Stimulated activated CD8-positive, alpha-beta memory T cell treated with anti-CD3 and anti-CD28 coated beads, Interleukin-2, amount 100 ng/mL, for 1 hour (primary cell): ENCODE measurements at places on chromosomes 3 and 15.
A peak's percentile ranks its signal among the peaks of the same experiment; 100 is the strongest.

- no peak for DNase-seq
These were observed 517.2 kb downstream of the FOXP1 start for GRCh38 chr3:71066356-71066755.

DNA sequence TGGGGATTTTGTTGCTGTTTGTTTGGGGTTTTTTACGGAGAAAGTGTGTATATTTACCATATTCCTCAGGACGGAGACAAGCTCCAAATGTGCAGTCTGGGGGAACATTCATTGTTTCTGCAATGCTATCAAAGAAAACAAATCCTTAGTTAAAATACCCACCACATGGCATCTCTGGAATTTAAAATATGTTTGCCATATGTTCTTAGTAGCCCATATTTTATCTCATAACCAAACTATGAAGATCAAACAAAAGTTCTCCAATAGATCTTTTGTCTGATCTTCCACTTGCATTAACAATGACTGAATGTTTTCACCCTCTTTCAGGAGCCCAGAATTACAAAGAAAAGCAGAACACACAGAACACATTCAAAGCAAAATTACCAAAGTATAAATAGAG, 35.3 kb downstream of the EFHB start:
- no peak for DNase-seq

DNA sequence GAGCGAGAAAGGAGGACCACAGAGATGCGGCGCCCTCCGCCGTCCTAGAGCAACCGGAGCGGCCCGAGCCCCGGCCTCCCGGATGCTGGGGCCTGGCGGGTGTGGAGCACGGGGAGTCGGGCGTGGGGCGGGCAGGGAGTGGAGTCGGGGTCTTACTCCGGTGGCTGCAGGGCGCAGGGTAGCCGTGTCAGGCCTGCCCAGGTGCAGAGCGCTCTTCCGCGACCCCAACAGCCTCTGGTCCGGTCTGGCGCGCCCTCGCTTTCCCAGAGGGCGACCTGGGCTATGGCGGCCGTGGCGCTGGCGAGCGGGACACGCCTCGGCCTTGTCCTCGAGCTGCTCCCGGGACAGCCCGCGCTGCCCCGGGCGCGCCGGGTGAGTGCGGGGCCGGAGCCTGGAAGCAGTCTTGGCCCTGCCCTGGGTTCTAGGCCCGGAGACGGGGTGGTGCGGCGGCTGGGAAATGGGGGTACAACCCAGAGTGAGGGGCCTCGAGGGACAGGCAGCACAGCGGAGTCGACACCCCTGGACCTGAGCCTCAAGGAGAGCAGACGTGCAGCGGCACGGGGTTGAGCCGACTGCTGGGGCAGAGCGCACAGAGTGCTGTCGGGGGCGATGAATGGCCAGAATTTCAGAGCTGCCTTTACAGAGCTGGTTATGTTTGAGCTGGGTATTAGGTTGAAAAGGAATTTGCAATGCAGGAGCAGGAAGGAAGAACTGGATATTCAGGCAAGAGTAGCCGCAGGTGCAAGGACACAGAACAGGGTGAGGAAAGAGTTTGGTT, at the start of gene ZNF662:
ZNF662 (plus strand) TSS at position 73 of the 778 bp plus-strand sequence. CDS start 1,973 bp downstream, outside the sequence.
- DNase-seq: peak; percentile 5

- DNase-seq: no peak
These were observed 7.8 kb downstream of the LINGO1 start for GRCh38 chr15:77624868-77625267.

GRCh38 chr3:159914426-159914825, 74.2 kb upstream of the IL12A start:
- DNase-seq: no peak

DNA sequence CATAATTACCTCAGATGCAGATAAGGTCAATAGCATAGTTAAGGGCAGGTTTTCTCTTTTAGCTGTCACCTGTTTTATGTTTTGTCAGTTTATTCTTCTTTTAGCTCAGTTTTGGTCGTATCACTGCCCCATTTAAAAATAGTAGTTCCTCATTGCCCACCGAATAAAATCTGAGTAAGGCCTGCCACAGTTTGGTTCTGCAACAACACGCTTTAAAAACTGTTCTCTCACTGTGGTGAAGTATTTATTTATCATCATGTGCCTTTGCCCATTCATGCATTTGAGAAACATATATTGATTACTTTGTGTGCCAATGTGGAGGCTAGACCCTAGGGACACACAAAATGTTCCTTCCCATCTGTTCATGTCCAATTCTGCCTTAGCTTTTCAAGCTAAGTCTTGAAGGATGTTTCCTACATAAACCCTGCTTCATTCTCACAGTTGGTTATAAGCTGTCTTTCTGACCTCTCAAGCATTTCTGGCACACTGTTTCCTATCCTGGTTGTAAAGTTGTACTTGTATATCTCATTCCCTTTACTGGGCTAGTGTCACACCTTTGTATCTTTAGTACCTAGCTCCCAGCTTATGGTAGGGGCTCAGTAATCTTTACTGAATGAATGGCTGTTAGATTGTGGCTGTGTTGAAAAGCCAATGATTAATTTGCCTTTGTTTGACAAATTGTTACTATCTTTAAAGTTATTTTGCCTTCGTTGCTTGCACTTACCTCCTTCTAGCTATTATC, 23.9 kb downstream of the AKAP13 start:
- no peak for DNase-seq

GRCh38 chr15:101058735-101059134, 139.6 kb downstream of the LRRK1 start:
- no peak for DNase-seq

- no peak for DNase-seq
These were observed 41.8 kb upstream of the GAP43 start for GRCh38 chr3:115581362-115582135.

- DNase-seq: no peak
These were observed 47.6 kb upstream of the MEF2A start for GRCh38 chr15:99518191-99518590.

- DNase-seq: no peak
These were observed 417.6 kb upstream of the CDIN1 start for GRCh38 chr15:36161771-36162212.

- DNase-seq: no peak
These were observed 3.2 kb upstream of the DHX30 start for GRCh38 chr3:47799733-47800132.

GRCh38 chr15:60389261-60390077, 8.3 kb downstream of the ANXA2 start:
- no peak for DNase-seq

GRCh38 chr15:57485869-57486268, 105.8 kb upstream of the MYZAP start:
- DNase-seq: no peak

DNA sequence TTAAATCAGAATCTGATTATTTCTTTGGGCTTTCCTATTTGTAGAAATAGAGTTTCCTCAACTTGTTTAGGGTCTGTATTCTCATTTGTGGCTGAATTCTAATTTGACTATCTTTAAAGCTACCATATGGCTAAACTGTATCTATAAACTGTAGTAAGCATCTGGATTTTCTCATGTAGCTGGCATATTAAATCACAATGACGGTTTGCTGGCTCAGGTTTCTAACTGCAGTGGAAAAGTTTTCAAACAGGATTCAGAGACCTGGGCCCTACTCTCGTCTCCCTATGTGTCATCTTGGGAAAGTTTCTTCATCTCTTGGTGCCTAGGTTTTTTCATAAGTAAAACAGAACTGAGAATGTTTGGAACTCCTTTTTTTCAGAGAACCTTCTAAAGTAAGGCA, 68.3 kb downstream of the GALK2 start:
- no peak for DNase-seq

GRCh38 chr3:51276046-51276445, 109.0 kb upstream of the MANF start:
- DNase-seq: no peak

- no peak for DNase-seq
These were observed 160.4 kb upstream of the SLC2A2 start for GRCh38 chr3:171186817-171187500.

DNA sequence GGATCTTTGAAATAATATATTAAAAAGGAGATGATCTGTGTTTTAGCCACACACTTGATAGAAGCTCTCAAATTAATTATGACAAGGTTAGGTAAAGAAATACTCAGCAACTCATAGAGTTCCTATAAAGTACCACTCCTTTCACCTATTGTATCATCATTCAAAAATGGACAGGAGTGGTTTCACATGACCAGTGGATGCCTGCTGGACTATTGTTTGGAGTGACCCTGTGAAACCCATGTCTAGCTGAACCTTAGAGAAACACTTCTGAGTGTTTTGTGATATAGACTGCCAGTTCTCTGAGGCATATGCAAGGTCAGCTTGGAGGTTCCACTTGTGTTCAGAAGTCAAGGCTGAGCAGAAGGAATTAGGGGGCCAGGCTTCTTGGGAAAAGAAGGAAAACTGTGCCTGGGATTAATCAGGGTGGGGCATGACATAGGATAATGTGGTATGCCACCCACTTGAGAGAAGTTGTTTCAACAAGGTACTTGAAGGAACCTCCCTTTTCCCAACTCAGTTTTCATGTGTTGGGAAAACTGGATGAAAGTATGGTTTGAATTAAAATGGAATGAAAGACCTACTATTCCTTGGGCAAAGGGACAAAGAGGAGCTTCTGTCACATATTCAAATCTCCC, 15.4 kb downstream of the PARP14 start:
- no peak for DNase-seq

DNA sequence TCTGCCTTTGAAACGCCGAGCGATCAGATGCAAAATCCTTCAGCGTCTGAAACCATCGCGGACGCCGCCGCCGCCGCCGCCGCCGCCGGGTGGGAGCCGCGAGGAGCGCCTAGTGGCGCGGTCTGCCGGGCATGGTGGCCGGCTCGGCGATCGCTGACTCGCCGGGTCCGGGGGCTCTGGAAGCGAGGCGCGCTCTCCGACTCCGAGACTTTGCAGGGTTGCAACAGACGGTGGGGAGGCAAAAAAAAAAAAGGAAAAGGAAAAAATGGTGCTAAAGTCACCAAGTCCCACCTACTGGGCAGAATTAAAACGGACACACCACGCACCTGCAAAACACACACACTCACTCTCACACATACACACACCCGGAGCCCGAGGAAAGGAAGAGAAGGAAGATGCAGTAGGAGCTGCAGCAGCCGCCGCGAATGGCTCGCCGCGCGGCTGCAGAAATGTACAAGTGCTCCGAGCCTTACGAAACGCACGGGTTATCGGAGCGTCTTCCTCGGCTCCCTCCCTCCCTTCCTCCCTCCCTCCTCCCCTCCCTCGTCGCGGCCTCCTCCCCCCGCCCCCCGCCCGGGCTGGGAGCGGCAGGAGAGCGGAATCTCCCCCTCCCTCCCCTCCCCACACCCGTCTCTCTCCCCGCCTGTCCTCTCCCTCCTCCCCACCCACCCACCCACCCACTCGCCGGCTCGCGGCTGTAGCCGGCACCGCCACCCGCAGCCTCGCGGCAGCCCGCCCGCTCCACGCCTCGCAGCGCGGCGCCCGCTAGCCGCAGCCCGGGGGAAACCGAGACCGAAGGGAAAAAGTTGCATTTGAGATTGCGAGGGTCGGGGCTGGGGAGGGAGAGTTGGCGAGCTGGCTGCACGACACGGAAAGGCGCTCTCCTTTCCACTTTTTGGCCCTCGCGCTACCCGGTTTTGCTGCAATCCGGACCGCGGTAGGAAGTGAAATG, at the start of gene NTRK3:
NTRK3 (minus strand) TSS at position 461 of the 952 bp plus-strand sequence. CDS start 586 bp downstream, outside the sequence.
- no peak for DNase-seq

DNA sequence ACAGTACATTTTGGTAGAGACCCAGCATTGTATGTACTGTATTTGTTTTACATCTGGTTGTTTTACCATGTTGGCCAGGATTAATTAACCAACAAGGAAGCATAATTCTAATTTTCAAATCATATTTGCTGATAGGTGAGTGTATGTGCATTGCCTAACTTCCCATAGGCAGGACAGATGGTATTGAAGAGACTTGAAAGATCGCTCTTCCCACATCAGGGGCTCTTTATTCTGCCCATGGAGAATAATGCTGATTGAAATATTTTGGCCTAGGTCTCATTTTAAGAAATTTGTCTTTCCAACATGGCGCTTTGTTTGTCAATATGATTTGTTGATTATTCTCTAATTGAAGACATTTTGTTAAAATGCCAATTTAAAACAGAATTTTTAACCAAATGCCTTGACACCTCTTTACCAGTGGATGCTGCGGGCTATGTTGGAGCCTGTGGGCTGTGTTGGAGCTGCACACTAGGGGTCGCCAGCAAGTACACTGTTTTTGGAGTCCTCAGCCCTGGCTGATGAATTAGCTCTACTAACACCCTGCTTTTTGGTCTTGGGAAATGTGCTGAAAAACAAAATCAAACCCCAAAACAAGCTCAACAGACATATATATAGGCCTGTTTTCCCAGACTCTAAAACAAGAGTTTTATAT, 5.3 kb downstream of the P2RY12 start:
- no peak for DNase-seq

DNA sequence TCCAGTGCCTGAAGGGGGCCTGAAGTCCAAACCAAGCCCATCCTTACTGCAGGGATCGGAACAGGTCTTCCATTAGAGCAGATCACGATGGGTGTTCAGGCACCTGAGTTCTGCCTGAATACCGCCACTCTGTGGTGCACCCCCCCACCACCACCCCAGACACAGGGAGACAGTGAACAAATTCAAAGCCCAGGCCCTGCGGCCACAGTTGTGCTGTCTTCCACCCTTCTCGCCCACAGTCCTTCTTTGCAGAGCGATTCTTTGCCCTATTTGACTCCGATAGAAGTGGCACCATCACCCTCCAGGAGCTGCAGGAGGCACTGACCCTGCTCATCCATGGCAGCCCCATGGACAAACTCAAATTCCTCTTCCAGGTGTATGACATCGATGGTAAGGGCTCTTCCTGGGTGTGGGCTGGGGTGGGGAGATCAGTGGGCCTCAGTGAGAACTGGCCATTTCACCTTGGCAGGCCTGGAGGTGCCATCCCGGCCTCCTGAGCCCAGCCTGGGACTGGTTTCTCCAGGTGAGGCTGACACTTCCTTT, 13.6 kb downstream of the NOX5 start:
- no peak for DNase-seq

DNA sequence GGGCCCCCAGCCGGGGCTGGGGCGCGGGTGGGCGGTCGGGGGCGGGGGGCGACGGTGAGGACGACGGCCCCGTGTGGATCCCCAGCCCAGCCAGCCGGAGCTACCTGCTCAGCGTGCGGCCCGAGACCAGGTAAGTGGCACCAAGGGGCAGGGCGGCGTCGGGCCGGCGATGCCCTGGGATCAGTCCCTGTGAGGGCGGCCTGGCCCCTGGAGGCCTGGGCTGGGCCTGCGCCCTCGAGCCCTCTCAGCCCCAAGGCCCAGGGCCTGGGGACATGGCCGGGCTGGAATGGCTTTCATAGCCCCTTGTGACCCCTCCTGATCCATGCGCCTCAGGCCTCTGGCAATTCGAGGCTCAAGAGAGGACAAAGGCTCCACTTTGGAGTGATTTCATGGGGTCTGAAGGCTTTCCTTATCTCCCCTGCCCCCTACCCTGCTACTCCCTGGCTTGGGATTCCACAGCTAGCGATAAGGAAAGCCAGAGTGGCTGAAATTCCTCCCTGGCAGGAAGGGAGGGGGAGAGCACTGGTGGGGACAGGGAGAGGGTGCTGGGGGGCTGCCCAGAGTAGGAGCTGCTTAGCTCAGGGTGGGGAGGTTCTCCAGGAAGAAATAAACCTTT, 418 bp downstream of the ALPK3 start:
- no peak for DNase-seq

DNA sequence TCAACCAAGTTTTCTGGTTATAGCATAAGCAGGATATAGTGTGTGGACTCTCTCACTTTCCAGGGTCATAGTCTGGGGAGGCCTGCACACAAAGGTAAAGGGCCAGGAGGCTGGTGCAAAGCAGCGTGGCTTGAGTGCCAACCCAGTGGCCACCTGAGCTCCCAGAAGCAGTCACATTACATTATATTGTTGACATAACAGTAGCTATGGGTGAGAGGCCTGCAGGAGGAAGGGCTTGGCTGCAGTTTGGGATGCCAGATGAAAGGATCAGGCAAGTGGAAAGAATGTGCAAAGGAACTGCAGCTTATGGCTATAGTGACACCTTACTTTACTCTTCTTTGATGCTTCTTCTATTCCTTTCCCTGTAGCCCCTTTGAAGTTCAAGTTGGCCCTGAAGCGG, 96.5 kb downstream of the FLNB start:
- no peak for DNase-seq
